Coronary artery (tissue), 2 donors: ENCODE measurements at places on chromosomes 11 and 22.

DNA sequence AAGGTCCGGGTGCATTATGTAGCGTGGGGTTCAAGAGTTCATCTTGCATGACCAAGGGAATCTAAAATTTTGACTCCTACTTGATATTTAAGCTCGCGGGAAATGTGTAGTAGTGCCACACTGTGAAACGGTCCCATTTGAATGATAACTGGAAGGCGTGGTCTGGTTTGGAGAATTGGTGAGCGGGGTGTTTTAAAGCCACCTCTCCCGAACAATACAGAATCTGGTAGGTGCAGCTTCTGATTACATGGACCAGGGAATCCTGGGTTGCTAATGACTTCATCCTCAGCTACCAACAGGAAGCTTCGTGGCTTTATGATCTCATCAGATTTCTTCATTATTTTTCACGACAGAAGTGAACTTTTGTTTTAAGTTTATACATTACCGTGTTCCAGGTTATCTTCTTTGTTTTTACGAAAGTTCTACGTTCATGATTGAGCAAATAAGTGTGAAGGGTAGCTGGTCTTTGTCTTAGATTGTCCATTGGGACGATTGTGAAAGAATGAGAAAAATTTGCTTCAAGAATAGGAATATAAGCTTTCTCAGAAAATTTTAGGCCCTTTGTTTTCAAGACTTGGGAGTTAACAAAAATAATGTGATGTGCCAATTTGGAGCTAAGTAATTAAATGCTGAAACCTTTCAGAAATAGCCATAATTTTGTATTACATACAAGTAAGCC is 1.7 kb downstream of the QSER1 start:
- no peak for DNase-seq

DNA sequence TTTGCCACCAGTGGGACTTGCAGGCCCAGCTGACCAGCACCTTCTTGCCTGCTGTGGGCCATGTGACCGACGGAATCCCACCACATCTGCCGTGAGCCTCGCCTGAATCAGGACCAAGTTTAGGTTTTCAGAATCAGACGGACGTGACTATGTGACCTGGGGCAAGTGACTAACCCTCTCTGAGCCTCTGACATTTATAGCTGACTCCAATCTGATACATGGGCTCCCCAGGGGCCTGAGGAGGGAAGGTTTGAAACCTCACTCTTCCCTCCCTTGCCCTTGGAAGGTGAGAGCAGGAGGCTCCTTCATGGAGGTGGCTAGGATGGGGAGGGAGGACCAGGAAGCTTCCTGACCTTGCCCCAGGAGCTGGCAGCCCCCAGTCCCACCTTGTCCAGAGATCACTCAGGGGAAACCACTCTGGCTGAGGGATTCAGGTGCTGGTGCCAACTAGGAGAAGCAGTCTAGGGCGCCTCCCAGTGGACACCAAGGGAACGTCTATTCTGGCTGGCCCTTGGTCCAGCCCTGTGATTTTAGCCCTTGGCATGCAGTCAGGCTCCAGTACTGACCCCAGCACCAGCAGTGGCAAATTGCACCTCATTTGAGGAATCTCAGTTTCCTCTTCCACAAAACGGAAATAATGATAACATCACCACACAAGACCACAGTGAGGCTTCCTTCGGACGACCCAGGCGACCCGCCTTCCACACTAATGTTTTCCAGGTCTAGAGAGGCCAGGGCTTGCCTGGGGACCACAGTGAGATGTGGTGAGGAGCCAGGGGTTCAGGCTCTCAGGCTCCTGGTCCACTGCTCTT is 47.2 kb upstream of the SYT7 start:
- no peak for DNase-seq

- DNase-seq = no peak
Observed at GRCh38 chr11:18313965-18314763, 7.8 kb downstream of the HPS5 start.

DNA sequence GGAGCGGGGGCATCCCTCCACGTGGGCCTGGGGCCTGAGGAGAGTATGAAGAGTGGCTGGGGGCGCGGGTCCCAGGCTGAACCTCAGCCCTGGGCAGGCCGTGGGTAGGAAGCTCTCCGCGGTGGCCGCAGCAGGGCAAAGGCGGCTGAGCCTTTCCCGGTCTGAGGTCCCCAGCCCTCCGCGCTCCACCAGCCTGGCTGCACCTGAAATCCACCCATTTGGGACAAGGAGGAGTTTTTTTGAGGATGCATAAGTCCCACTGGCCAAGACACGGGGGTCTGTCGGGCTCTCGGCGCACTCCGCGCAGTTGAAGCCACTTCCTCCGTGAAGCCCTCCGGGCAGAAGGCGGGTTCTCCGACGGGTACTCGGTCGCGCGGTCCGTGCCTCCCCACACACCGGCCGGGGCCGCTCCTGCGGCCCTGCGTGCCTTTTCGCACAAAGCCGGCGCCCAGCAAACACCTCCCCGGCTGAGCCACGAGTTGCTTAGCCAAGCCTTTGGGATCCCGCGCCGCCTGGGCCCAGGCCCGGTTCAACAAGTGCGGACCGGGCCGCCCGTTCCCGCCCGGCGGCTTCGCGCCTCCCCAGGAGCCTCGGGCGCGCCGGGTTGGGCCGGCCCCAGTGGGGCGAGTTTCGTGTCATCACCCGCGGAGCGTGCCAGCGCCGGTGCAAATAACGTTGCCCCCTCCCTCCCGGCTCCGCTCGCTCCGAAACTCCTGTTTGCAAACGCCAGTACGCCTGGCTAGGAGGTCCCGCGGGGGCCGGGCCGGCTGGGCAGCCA is 666 bp upstream of the OVOL1 start:
- no peak for DNase-seq

GRCh38 chr11:124301548-124301947 is 12.2 kb downstream of the OR8D1 start:
- no peak for DNase-seq

DNA sequence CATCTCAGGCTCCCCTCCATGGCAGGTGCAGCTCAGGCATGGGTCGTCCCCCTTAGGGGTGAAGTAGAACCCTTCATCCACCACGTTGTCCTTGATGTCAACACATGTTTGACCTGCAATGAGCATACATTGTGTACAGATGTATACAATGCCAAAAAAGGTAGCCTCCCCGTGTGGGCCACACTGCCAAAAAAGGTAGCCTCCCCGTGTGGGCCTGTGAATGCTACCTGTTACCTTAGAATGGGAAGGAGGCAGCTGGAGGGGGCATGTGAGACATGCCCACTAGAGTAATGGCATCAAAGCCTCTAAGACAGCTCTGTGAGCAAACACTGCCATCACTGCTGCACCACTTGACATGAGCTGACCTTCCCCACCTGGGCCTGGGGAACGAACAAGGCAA is 73.7 kb downstream of the DGCR2 start:
- no peak for DNase-seq

DNA sequence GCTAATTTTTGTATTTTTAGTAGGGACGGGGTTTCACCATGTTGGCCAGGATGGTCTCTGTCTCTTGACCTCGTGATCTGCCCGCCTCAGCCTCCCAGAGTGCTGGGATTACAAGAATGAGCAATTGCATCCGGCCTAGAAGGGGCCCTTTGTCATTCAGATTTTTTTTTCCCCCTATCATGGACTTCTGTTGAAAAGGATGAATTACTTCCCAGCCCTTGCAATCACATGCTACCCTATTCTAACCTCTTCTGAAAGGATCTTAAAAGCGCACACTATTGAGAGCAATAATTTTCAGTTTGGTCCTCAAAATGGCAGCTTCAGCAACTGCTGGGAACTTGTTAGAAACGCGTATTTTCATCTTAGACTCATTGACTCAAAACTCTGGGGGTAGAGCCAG is 575.6 kb upstream of the KIRREL3 start:
- DNase-seq = no peak

GRCh38 chr11:102266099-102266498 is 51.2 kb upstream of the BIRC3 start:
- no peak for DNase-seq

DNA sequence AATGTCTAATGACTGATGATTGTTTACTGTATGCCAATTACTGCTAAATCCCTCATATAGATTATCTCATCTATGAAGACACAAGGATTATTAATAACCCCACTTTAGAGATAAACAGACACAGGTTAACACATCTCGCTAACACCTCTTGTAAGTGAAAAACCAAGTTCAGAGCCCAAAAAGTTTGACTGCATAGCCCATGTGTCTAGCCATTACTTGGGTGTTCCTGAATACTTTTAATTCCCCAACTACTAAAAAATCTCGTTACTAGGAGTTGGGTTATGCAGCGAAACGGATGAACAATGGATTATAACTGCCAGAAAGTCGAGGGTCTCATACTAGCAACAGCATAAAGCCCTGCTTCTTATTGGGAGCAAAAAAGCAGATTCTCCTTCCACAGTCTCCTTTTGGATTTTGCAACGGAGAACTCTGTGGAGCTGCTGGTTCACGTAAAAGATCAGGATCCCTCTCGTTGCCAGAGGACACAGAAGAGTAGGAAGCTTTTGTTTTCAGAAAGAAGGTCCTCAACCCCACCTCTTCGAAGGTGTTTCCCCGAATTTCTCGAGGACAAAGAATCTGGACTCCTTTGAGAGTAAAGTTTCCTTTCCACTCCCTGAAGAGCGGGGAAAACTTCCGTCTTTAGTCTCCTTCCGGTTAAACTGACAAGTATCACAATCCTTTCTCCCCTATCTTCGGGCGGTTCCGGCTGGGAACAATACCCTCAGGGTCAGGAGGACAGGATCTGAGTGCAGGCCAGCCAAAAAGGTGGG is 979 bp downstream of the ZBED5 start:
- DNase-seq = no peak
